ENCODE measurements at places on chromosomes 7 and 10.
A peak's percentile ranks its signal among the peaks of the same experiment; 100 is the strongest.

GRCh38 chr7:156780724-156781455, 112.1 kb downstream of the LMBR1 start:
- peak; percentile 46 for DNase-seq

GRCh38 chr7:41698114-41698513, 4.8 kb downstream of the INHBA start:
- no peak for DNase-seq

- DNase-seq: no peak
These were observed 27.5 kb downstream of the TLX1 start for GRCh38 chr10:101158459-101159058.

- DNase-seq: no peak
These were observed 65.8 kb downstream of the RHOBTB1 start for GRCh38 chr10:60878224-60878623.

- no peak for DNase-seq
These were observed 141.2 kb upstream of the KIF5B start for GRCh38 chr10:32197423-32197822.

DNA sequence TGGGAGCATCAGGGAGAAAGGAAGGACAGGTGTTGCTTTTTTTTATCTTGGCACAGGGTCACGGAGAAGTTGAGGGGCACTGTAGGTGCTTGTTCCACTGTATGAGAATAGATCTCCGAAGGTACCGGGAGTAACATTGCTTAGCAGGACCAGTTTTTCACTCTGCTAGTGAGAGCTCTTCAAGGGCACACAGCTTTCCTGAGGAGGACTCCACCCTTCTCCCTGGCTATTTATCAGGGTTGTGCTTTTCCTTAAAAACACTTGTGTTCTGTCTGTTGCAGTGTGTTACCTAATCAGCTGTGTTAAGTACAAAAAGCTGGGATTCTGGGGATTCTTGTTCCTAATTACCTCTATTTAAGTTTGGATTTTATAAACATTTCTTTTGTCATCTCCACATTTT, 160.5 kb downstream of the SND1 start:
- no peak for DNase-seq

DNA sequence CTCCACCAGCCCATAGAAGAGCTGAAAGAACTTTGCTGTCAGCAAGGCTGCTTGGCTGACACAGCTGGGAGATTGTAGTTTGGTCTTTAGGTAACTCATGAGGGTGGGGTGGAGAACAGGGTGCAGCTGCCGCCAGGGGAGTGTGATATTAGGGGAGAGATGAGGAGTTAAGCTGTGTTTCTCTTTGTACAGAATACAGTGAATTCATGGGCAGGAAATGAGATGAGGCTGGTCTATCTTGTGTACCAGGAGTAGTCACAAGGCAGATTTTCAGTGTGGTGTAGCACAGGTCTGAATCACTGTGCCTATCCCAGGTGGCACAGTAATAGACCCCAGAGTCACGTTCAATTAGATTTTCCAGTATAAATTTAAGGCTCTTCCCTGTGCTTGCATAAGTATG, 56.6 kb upstream of the TARP start:
- DNase-seq: no peak

DNA sequence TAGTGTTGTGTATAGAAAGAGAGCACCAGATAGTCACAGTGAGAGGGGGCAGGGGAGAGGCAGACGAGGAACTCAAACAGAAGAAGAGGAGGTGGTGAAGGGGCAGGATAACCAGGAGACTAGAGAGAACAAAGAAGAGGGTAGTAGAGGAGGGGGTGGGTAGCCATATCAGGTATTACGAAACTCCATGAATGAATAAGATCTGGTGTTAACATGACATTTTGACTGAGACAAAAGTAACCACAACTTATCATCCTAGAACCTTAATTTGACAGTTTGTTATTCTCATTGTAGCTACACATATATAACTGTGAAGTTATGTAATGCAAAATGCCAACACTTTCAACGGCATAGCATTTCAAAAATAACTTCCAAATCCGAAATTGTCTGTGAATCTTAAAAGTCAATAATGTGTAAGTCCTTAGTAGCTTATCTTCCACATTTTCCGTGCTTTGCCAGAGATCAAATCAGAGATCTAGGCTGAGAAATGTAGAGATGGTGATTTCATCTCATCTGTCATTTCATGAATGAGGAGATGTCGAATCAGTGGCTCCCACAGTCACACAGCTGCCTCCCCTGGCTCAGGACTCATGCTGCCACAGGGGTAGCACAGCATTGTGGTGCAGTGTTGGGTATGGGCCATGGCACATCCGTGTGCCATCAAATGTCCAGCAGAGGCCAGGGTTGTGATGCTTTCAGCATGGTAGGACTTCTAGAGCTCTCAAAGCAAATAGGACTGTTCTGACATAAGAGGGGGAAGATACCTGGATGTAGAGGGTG, 202.1 kb downstream of the HECW1 start:
- no peak for DNase-seq

GRCh38 chr10:28906934-28907333, 229.6 kb downstream of the BAMBI start:
- no peak for DNase-seq

- no peak for DNase-seq
These were observed 63.9 kb upstream of the CHST15 start for GRCh38 chr10:124157271-124157681.

DNA sequence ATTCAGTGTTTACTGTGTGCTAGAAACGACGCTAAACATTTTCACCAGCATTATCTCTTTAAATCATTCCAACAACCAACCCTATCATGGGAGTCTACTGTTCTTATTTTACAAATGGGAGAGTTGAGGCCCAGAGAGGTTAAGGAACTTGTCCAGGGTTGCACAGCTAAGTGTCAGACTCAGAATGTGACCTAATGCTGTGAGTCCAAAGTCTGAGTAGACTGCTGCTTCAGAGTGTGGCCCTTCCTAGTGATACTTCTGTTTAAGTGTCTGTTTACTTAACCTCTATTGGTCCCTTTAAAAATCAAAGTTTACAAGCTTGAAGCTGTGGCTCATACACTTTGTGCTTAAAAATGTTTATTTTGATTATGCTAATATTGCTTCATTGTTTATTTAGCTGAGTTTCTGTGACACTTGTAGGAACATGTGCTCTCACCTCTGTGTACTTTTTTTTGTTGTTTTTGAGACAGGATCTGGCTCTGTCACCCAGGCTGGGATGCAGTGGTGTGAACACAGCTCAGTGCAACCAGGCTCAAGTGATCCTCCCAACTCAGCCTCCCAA, 84.4 kb upstream of the SYPL1 start:
- no peak for DNase-seq

DNA sequence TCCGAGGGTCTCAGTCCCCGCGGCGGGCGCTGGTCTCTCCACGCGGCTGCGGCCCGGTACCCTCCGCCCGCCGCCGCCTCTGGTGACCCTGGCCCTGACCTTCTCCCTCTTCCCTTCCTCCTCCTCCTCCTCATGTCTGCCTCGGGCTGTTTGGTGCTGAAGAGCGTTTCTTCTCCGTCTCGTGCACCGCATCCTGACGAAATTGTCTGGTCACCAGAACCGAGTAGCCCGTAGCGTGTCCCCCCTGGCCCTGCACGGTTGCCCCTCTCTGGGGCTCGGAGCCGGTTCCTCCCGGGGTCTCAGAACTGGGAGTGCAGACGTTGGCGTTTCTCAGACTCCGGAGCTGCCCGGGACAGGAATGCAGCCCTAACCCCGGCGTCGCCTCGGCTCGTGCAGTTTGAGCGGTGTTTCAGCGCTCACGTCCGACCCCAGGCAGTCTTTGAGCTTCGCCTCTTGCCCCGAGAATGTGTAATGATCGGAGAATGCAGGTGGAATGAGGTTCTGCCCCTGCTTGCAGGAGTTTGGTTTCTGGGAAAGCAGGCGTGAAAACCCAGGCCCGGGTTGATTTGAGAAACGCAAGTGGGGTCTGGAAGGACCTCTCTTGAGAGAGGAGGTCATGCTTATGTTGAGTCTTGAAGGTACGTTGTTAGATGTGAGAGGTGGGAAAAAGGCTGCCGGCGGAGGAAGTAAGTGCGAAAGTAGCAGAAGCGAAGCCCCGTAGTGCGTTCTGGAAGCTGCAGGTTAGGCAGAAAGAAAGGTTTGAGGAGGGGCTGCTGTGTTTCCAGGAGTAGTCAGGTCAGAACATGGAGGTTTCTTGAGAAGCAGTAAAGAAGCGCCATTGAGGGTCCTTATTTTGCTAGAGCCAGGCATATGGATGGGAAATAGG, 743 bp downstream of the RBM17 start:
- DNase-seq: no peak

DNA sequence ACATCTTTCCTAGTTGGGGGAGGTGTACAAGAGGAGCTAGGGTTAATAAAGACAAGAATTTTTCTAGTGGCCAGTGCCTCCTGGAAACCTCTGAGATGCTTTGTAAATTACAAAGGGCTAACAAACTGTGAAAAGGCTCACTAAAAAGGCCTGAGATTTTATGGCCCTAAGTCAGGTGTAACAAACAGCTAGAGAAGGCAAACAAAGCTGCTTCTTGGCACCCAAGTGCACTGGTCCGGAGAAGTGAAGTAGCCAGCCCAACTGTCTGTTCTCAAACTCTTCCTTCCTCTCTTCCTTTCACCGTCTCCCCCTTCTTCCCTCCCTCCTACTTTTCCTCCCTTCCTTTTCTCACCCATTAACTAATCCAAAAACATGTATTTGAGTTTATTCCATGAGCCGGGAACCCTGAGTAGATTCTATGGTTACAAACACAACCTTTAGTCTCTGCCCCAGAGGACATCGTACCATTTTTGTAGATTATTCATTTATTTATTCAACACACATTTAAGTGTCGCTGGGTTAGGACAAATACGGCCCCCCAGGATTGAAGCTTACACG, 143.4 kb upstream of the PCGF5 start:
- no peak for DNase-seq

DNA sequence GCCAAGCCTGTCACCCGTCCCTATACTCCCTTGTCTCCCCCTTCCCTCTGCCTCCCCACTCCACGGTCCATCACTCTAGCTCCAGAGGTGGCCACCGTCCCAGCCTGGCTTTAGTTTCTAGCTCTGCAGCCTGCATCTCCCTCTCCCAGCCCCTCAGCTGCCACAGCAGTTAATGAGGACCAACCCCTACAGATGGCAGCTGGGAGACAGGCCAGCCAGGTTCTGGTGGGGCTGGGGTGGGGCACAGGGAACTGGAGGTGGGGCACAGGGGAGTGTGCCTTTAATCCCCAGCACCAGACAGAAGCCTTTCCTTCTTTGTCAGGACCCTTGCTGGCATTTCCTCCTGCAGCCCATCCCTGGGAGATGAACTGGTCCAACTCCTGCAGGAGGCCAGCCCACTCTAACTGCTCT, 21.1 kb downstream of the UNC5B start:
- DNase-seq: no peak

DNA sequence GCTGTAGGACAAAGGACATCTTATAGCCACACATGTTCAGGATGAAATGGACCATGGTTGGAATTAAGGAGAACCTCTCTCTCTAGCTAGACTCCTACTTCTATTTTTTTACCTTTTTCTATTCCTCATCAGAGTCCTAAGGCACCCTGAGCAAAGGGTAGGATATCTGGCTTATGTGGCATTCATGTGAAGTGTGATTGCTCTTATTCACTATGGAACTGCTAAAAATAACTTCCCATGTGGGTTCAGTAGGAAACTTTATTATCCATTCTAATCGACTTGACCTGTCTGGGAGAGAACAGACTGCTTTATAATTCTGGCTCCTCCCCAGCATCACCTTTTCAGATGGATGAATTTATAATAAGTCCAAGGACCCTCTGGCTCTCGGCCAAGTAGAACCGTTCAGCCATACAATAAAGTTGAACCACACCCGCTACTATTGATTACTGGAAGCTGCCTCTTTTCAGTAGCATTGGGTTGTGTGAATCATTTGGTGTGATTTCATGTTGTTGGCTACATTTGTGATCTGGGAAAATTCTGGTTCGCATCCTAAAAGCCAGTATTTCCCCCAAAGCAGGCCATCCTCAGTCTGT, 117.5 kb downstream of the NRF1 start:
- no peak for DNase-seq

- DNase-seq: no peak
These were observed 16.3 kb downstream of the CFAP46 start for GRCh38 chr10:132926070-132926469.

- DNase-seq: no peak
These were observed 43.5 kb downstream of the EPHB4 start for GRCh38 chr7:100783804-100784203.

DNA sequence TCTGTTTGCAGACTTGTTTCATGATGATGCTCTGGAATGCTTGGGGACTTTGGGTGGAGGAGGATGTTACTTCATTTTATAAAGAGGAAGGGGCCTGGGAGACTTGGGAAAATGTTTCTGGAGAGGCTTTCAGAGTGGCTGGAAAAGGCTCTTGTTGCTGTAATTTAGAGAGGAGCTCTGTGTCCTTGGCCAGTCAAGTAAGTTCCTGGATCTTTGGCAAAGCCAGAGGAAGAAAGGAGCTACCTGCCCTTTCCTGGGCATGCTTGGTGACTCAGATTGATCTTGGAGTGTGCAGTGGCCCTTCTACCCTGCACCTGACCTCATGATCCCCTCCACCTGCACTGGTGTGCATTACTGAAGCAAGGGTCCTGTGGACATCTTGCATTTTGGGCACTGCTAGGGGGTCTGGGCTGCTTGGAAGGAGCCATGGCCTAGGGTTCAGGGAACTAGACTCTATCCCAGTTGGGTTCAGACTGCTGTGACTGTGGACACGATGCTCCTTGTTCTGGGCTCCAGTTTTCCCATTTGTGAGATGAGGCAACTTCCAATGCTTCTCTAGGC, 56.1 kb downstream of the ADCYAP1R1 start:
- no peak for DNase-seq

- DNase-seq: no peak
These were observed 199.9 kb upstream of the ZMIZ1 start for GRCh38 chr10:78868861-78869260.

DNA sequence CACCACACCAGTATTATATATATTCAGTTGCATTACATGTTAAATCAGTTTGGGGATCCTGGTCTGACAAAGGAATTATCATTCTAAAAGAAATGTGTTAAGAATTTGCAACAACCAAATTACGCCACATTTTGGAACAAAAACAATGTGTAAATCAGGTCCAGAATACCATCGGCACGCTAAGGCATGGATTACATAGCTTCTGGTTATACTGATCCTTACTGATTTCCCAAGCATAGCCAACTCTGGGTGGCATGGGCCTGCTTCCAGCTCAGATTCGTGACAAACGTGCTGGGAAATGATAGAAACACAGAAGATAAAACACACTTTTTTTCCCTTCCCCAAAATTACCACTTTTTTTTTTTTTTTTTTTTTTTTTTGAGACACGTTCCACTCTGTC, 660.0 kb downstream of the SORCS1 start:
- no peak for DNase-seq

GRCh38 chr10:46538717-46539426, 17.6 kb downstream of the GPRIN2 start:
- no peak for DNase-seq

DNA sequence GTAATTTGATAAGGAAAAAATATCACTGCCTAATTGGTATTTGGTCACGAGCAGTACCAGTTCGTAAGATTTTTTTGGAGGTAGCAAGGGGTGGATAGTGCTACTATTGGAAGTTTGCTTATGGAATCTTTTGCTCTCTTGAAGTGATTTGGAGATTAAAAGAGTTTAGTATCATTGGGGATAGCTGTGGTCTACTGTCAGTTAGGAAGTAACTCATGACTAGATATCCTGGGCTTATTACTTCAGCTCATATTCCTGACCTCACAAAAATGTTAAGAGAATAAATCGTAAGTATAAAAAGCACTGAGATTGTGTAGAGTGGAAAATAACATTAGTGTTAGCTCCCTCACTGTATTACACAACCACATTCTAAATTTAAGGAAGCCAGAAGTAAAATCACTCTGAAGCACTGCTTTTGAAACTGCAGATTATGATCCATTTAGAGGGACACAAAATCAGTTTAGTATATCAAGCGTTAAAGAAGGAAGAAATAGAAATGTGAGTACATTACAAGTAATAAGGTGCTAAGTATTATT, 22.6 kb downstream of the SGPL1 start:
- DNase-seq: no peak
